ENCODE measurements at places on chromosomes 13 and 19.

DNA sequence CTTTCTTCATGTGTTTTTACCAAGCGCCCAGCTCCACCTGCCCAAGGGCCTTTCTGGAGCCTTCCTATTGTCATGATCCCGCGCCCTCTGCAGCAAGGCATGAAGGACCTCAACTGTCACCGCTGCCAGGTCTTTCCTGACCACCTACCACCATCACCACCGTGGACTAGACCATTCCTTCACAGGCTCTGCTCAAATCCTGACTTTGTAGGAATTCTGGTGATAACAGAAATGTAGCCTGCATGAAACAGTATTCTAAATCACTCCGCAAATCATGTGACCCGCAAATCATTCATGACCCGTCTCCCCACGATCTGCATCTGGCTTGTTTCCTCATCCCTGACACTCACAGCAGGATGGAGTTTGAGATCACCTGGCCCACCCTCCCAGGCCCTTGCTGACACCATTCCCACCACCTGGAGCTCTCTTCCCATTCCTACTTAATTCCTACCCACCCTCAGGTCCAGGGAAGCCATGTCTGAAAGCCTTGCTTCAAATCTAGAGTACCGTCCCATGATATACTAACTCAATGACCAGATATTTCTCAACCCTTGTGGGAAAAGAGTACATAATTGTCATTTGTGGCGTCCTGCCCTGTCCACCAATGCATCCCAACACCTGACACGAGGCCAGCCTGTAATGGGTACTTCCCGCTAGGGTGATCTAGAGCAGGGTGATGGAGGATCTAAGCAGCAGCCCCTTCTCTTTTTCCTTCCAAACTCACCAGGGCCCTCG, 1.3 kb downstream of the UBE2S start:
- no peak for DNase-seq

DNA sequence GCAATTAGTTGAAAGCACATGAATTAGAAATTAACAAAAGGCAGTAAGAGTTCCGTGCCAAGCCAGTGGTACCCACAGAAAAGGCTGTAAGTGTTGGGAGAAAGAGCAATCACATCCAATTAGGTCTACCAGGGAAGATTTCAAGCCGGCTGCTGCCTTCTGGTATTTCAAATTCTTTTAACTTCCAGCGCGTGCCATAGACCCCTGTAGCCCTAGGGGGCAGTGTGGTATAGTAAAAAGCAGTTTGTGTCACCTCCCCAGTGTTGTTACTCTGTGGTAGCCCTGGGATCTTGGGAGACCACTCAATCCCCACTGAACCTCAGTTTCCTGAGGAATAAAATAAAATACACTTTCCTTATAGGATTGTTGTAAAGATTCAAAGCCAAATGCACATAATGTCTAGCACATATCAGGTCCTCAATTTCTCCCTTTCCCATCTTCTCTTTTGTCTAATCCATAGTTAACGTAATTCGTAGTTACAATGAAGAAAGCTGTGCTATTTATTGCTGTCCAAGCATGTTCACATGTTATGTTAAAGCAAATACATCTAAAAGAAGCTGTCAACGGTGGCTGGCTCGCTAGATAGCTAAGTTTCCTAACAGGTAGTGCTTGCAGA, 230.2 kb downstream of the TDRD3 start:
- no peak for DNase-seq

DNA sequence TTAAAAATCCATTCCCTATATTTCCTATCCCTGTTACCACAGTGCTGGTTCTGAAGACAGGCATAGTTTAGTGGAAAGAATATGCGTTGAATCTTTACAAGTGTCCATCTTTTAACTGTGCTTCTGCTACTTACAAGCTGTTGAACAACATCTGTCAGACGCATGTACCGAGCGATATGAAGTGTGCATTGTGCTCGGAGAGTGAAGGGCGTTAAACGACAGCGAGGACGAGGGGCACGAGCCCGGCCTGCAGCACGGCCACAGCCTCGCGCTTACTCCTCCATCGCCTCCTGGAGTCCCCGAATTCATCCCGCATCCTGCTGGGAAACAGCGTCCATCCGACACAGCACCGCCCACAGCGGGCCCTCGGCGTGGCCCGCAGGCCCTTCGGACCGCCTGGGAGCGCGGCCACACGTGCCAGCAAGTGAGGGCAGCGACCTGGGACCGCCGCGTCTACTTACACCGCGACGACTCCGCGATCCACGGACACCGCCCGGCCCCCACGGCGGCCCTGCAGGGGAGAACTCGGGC, 514 bp downstream of the PCID2 start:
- no peak for DNase-seq

DNA sequence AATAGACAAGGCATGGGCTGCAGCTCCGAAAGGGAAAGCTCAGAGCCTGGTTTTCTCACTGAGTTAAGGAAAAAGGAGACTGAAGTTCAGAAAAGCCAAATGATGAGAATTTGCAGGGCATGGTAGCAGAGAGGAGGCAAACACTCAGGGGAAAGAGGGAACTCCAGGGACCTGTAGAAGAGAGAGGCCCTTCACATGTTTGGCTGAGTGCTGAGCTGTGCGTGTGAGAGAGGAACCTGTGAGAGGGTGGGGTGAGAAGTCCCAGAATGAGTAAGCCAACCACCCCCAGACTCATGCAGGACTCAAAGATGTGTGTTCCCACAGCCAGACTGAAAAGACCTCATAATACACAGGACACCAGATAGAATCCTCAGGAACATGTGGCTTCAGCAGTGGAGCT, 2.8 kb upstream of the CRYL1 start:
- no peak for DNase-seq
